HepG2 (cell line): ENCODE measurements at places on chromosomes 11 and 22. TPM values are rescaled to one million over a fixed set of nuclear protein-coding genes. Genes with fewer than 3 reads are reported as not detected.
A peak's percentile ranks its signal among the peaks of the same experiment; 100 is the strongest.

The OR52E8 gene
- not detected in 2 replicates for total RNA-seq

- H3K36me3 ChIP-seq: no peaks in the 10 kb centered on the region
- H3K4me1 ChIP-seq: no peaks in the 10 kb centered on the region
- no peak overlapping the region for H3K27ac ChIP-seq
- peak; percentile 16 for DNase-seq
Measured at GRCh38 chr11:123577081-123577598, 77.3 kb downstream of the SCN3B start.

DNA sequence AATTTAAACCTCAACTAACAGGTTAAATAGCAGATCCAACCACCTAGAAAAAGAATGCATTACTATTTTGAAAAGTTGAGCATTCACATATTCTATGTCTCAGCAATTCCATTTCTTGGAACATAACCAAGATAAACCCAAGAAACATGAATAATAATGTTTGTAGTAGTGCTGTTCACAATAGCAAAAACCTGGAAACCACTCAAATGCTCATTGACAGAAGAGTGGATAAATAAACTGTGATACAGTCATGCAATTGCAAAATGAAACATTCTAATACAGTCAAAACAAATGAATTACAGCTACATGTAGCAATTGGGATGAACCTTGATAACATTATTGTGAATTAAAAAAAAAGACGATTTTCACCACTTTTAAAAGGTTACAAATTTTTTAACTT, 162.8 kb upstream of the TMEM45B start:
- H3K4me1 ChIP-seq: no peaks in the 10 kb centered on the region
- H3K27ac ChIP-seq: no peak overlapping the region
- H3K36me3 ChIP-seq: no peaks in the 10 kb centered on the region
- no peak overlapping the region for H3K4me3 ChIP-seq
- no peak for DNase-seq

DNA sequence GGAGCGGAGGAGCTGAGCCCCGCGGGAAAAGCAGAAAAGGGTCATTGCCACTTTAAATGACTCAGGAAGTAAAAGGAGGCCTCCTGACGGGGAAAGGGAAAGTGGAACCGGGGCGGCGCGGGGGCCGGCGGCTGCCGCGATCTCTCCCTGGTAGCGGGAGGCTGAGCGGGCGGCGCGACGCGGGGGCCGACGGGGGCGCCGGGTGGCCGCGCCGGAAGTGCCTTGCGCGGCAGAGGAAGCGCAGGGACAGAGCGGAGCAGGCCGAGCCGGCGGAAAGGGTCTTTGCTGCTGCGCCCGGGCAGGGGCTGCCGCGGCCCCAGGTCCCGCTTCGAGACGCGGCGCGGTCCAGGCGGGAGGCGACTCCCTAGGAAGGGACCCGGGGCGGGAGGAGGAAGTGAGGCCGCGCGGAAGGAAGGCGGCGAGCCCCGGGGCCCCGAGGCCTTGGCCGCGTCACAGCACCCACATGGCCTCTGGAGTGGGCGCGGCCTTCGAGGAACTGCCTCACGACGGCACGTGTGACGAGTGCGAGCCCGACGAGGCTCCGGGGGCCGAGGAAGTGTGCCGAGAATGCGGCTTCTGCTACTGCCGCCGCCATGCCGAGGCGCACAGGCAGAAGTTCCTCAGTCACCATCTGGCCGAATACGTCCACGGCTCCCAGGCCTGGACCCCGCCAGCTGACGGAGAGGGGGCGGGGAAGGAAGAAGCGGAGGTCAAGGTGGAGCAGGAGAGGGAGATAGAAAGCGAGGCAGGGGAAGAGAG, at the start of gene TRIM44:
TSS of gene TRIM44 (plus strand) at position 127 of the 759 bp plus-strand sequence. CDS start at position 464, 337 bp downstream.
- peak within 1 kb of the TSS; percentile 73 for H3K4me3 ChIP-seq
- peak; percentile 59 for DNase-seq
- peak within 1 kb of the TSS; percentile 89 for H3K27ac ChIP-seq
- peaks cover 48% of the 10 kb centered on the region for H3K4me1 ChIP-seq
- H3K27me3 ChIP-seq: no peaks in the 10 kb centered on the region; the same call in 1 of the 2 replicates
- no peaks in the 10 kb centered on the region for H3K36me3 ChIP-seq

DNA sequence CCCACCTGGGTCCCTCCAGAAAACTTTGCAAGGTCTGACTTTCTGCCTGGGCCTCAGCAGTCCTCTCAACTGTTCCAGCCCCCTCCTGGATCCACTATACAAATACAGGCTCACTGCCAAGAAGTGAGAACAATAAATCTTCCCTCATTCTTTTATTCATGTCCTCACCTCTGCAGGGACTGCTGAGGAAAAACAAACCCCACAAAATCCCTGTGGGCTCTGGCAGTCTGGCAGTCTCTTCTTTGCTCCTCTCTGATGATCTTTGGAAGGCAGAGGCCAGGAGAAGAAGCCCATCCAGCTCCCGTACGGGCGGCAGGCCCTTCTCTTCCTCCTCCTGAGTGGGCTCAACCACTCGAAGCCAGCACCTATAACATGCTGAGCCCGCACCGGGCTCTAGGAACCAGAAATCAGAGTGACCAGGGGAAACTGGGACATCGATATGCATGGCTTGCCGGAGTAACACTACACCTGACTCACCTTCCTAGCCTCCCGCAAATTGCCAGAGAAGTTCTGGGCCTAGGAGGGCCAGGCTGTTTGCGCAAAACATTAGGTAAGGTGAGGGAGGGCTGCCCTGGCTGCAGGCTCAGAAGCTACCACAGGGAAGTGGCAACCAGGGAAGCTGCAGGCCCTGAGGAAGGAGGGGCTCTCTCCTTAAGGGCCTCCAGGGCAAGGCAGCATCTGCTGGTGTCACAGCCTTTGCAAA, 24.2 kb downstream of the TMPRSS5 start:
- H3K27me3 ChIP-seq: no peaks in the 10 kb centered on the region; the same call in 1 of the 2 replicates
- DNase-seq: no peak
- no peak overlapping the region for H3K27ac ChIP-seq
- H3K4me1 ChIP-seq: no peaks in the 10 kb centered on the region

GRCh38 chr11:29305456-29306232, 711.2 kb downstream of the KCNA4 start:
- H3K36me3 ChIP-seq: no peaks in the 10 kb centered on the region
- H3K4me3 ChIP-seq: no peak overlapping the region
- no peaks in the 10 kb centered on the region for H3K27me3 ChIP-seq
- H3K27ac ChIP-seq: no peak overlapping the region
- no peak for DNase-seq

DNA sequence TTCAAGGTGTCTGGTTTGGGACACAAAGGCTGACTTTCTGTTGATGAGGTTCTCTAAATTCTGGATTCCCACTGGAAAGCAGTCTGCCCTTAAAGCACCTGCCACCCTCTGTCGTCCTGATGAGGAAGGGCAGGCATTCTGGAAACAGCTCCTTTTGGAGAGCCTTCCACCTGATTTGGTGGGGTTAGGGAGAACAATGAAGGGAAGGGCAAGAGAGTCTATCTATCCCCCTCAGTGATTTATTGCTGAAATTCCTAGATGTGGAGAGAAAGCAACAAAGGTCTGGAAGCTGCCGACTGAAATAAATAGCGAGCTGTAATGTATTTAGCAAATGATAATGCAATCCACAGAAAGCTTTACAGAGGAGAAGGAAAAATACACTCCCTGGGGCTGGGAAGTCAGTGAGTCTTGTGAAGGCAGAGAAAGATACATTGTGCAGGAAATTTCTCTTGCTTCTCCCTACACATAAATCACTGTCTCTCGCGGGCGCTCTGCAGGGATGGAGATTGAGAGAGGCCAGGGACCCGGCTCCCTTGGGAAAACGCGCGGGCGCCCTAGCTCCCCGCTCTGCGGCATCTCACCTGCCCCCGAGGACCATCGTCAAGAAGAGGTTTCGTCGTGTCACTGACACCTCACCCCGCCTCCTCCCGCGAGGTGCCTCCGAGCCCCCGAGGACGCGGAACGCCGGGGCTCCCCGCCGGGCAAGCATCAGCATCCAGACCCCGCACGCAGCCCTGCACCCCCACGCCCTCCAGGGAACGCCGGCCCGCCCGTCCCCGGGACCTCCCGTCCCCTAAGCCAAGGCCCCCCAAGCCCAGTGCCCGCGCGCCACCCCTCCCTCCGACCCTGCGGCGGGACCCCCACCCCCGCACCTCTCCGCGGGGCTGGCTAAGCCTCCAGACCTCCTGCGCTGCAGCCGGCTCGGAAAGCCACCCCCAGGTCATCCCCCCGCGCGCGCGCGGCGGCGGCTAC, 673 bp downstream of the CDON start:
- peak; percentile 66 for DNase-seq
- H3K27ac ChIP-seq: no peak overlapping the region
- peak overlapping the region; percentile 80 for H3K4me3 ChIP-seq
- no peaks in the 10 kb centered on the region for H3K27me3 ChIP-seq
- peaks cover 57% of the 10 kb centered on the region for H3K4me1 ChIP-seq

GRCh38 chr11:7098235-7098832, 9.5 kb downstream of the RBMXL2 start:
- no peaks in the 10 kb centered on the region for H3K36me3 ChIP-seq
- DNase-seq: peak; percentile 49
- no peaks in the 10 kb centered on the region for H3K27me3 ChIP-seq
- H3K4me1 ChIP-seq: no peaks in the 10 kb centered on the region
- no peak overlapping the region for H3K4me3 ChIP-seq

GRCh38 chr22:49923445-49923844, 5.0 kb downstream of the CRELD2 start:
- no peak for DNase-seq
- H3K27me3 ChIP-seq: no peaks in the 10 kb centered on the region
- peaks cover 15% of the 10 kb centered on the region for H3K4me1 ChIP-seq
- no peak overlapping the region for H3K27ac ChIP-seq
- H3K4me3 ChIP-seq: no peak overlapping the region
